Stimulated activated CD4-positive, alpha-beta T cell treated with anti-CD3 and anti-CD28 coated beads, TNF-alpha, amount 100 ng/mL, for 4 hours (primary cell): ENCODE measurements at places on chromosomes 3 and 15.

DNA sequence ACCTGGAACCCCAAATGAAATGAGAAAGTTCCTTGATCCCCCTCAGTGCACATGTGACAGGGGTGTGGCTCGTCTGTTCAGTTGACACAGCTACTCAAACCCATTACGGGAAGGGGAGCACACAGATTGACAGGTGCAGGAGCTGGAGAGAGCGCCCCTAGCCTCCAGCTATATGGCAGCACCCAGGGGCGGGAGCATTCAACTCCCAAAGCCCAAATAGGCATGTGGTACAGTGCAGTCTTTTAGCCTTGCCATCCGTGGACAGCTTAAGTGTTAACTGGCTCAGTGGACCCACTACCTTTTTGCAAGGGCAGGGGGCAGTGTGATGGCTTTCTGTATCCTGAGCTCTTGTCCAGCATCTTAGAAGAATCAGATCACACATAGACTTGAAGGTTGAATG lies 1374.2 kb upstream of the ALCAM start:
- no peak for DNase-seq

DNA sequence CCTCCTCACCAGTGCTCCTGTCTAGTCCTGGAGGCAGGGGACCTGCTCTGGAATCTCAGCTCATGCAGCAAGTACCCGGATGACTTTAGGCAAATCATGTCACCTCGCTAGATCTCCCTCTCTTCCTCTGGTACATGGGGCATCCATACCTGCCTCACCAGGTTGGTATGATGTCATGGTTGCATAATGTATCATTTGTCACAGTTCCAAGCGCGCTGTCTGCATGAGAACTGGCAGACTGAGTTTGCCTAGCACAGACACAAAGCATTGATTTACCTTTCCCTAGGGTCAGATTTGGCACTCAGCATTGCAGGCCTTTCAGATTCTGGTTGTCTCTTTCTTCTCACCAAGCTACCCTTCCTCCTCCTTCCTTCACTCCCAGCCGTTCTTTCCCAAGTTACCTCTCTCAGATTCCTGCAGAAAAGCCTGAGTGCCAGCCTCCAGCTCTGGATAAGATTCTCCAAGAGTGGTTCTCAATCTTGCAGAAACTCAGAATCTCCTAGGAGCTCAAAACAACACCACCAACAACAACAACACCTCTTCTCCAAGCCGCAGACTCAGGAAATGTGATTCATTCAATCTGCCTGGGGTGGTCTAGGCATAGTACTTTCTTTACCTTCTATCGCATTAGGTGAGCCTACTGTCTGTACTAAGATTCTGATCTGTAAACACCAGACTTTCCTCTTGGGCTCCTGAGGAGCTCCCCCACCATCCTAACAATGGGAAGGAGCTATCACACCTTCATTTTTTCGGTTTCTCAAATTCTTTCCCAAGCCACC lies 29.5 kb downstream of the FAM43A start:
- no peak for DNase-seq

GRCh38 chr15:95303713-95304112 lies 1026.8 kb upstream of the NR2F2 start:
- no peak for DNase-seq

- DNase-seq = no peak
Measured at GRCh38 chr3:178120367-178120766, 415.9 kb upstream of the KCNMB2 start.

GRCh38 chr3:12753275-12754028 lies 5.6 kb downstream of the TMEM40 start:
- DNase-seq = no peak

GRCh38 chr3:17518189-17519059 lies 224.0 kb downstream of the TBC1D5 start:
- DNase-seq = no peak

- no peak for DNase-seq
Measured at GRCh38 chr15:34064438-34064837, 25.4 kb upstream of the AVEN start.

GRCh38 chr3:53709256-53709655 lies 137.0 kb downstream of the CHDH start:
- DNase-seq = no peak

- no peak for DNase-seq
Measured at GRCh38 chr15:45112143-45112590, 1.8 kb downstream of the DUOX2 start.

- DNase-seq = no peak
Measured at GRCh38 chr3:33047842-33048834, 48.8 kb downstream of the GLB1 start.

DNA sequence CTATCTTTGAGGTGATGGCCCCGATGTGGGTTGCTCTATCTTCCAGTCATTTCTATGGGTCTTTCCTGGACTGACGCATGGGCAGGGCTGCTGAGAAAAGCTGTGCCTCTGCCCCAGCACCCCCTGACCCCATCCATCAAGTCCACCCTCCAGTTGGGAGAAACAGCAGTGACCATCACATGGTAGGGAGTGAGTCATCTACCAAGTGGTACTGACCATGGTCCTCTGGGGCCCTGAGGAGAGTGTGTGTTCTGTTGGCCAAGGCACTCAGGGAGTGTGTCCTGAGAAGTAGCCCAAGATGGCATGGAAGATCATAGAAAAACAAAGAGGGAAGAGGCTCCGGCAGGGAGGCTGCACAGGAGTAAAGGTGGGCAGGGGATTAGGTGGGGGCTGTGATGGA lies 1.6 kb upstream of the DNAH1 start:
- DNase-seq = no peak

GRCh38 chr15:56076640-56077039 lies 83.2 kb upstream of the NEDD4 start:
- no peak for DNase-seq

DNA sequence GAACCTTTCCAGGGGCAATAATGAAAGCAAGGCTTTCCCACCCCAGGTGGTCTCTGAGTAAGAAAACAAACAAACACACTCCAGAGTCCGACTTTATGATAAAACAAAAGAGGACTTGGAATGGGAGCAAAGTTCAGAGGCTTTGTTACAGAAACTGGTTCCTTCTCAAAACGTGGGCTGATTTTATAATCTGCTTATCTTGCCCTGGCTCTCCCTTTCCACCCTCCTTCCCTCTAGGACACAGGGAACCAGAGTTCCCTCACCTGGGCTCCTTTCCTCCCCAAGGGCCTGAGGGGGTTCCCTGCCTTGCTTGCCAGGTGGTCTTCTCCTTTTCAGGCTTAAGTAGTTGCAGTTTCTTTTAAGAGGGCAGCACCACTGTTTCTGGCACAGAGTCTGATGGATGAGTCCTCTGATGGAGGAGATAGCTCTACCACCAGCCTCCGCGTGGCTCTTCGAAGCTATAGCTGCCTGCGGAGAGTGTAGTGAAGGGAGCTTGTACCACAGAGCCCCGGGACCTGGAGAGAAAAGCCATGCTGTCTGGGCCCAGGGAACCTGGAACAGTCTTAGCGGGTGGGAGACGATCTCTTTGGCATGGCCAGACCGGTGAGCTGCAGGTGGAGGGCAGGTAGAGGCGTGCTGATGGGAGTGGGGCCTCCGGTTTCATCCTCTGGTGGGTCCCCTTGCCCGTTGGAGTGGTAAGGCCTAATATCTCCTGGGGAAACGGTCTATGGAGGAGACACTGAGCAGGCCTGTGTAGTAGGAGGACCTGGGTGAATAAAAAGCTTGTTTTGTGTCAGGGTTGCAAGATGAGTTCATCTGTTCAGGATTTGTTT lies 68.7 kb downstream of the SMAD6 start:
- DNase-seq = no peak

- DNase-seq = no peak
Measured at GRCh38 chr3:50323614-50324199, 1.2 kb upstream of the HYAL2 start.

- DNase-seq = no peak
Measured at GRCh38 chr3:77362936-77363335, 323.0 kb downstream of the ROBO2 start.

- no peak for DNase-seq
Measured at GRCh38 chr3:112405845-112406244, 72.9 kb downstream of the CD200 start.

DNA sequence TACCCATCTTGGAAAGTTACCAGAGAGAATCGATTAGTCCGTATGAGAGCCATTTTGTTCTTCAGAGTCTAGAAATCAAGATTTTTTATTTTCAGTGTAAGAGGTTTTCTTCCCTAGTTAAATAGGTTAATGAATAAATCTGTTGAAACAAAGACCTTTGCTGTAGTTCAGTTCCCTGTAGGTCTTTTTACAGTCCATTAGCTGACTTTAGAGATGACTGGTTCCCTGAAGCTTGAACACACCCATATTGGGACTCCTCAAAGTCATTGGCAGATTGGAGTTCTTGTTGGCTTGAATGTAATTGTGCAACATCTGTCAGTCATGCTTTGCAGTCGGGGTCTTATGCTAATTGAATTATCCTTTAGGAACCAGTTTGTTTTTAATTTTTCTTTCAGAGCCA lies 45.3 kb downstream of the SEMA6D start:
- no peak for DNase-seq

DNA sequence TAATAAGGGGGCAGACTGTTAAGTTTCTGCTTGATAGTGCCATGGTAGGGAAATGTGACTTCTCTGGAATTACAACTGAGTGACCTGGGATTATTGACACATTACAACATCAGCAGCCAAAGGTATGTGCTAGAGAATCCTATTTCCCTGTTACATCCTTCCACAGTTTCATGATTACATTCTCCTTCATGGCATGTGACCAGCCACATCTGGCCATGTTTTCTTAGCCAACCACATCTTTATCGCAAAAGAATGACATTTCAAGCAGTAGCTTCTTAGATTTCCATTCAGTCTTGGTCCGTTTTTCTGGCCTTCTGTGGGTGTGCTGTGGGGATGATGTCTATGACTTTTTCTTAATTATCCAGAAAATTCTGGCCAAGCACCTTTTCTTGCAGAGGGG lies 45.4 kb upstream of the CTDSPL start:
- DNase-seq = no peak

DNA sequence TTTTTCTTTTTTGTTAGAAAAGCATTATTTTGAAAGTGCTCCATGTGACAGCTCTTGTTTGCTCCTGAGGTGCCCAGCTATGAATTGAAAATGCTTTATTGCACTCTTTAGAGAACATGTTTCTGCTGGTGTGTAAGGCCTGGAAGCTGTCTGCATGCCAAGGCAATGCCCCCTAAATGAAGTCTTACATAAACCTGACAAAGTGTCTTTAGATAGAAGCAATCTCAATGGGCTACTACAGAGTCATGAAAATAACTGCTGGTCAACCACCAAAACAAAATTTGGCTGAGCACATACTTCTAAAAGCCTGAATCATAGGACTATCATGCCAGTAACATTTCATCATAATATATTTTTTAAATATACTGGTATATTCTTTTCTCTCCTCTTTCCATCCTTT lies 178.7 kb downstream of the THRB start:
- no peak for DNase-seq

DNA sequence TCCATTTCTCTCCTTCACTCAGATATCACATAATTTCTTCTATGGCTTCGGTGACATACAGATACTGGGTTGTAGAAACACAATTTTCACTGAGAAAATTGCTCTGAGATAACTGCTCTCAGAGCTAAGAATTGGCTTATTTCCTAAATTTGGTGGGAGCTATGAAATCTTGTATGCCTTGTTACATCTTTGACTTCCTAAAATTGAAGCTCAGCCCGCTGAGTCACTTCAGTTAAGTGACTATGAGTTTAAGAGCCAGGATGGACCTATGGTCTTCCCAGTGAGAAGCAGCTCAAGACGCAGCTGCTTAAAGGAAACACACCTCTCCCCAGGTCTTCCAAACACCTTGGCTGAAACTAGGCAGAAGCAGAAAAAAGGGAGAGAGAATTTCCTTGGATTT lies 56.4 kb downstream of the EFHB start:
- no peak for DNase-seq

DNA sequence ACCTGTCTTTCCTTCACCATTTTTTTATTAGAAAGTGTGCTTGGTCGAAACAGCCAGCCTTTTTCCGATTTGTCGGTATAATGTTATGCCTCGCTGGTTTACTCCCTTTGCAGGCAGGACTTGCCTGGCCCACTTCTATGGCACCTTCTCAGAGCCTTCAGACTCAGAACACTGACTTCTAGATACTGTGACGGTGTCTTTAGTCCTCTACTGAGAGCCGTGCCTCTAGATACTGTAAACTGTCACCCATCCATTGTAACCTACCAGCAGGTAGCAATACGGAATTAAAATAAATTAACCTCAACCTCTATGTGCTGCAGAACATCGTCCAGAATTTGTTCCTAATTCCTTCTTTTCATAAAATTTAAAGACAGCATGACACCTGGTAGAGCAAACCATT lies 247.7 kb upstream of the TTC14 start:
- DNase-seq = no peak

DNA sequence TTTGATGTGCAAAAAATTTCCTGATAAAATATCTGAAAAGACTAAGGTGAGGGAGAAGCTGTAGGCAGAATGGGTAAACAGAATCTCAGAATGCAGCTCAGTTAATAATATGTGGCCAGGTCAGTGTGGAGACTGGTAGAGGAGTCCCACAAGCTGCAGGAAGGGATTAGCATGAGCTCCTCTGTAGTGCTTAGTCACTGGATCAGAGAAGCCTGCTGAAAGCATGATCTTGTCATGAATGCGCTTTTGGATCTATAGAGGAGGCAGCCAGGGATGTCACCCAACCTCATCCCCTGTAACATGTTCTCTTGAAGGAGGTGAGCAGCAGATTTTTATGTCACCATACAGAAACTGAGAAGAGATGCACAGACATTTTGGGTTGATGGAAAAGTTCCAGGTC lies 1035.3 kb upstream of the GBE1 start:
- DNase-seq = no peak

GRCh38 chr3:111695636-111696117 lies 100.5 kb upstream of the ZBED2 start:
- DNase-seq = no peak

GRCh38 chr15:40696228-40696627 lies 1.3 kb downstream of the RAD51 start:
- no peak for DNase-seq

DNA sequence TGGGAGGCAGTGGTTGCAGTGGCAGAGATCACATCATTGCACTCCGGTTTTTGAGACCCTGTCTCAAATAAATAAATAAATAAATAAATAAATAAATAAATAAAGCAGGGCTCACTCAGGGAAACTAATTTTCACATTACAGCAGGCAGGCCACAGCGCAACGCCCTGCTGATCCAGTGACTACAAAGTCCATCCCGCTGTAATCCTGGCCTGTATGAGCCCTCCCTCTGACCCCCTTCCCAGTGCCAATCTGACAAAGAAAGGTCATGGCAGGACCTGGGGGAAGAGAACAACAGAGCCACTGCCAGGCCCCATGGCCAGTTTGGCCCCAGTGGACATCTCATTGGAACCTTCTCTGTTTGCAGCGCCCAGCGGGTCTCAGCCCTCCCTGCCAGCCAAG lies 9.3 kb downstream of the SH3BP5 start:
- DNase-seq = no peak

- DNase-seq = no peak
Measured at GRCh38 chr3:194974468-194975135, 288.9 kb downstream of the FAM43A start.
